Thyroid gland (tissue), 4 donors: ENCODE measurements at places on chromosomes 2 and 18.

GRCh38 chr18:21300908-21301200 is 58.8 kb downstream of the GREB1L start:
- DNase-seq: no peak

- DNase-seq: no peak
Observed at GRCh38 chr2:215899141-215900074, 113.9 kb downstream of the MREG start.

DNA sequence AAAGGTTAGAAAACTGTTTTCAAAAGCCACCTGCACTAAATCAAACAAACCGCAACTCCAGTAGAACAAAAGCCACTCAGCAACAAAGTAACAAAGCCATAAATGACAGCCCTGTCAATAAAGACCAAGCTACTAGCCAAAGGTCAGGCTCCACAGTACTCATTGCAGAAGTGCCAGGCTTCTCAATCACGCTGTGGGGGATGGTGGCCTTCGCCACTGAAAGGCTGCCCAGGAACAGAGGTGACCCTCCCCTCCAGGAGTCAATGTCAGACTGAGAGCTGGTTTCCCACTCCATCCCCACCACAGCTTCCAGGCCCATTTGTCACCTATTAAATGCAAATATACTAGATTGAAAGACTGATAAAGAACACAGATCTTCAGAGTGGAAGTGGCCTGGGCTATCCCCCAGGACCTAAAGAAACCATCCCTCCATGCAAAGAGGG is 5.9 kb downstream of the ATP8B1 start:
- DNase-seq: peak; percentile 68

GRCh38 chr2:31810200-31810917 is 200.4 kb downstream of the MEMO1 start:
- DNase-seq: no peak

- DNase-seq: no peak
Observed at GRCh38 chr2:207093234-207093633, 72.5 kb downstream of the KLF7 start.

DNA sequence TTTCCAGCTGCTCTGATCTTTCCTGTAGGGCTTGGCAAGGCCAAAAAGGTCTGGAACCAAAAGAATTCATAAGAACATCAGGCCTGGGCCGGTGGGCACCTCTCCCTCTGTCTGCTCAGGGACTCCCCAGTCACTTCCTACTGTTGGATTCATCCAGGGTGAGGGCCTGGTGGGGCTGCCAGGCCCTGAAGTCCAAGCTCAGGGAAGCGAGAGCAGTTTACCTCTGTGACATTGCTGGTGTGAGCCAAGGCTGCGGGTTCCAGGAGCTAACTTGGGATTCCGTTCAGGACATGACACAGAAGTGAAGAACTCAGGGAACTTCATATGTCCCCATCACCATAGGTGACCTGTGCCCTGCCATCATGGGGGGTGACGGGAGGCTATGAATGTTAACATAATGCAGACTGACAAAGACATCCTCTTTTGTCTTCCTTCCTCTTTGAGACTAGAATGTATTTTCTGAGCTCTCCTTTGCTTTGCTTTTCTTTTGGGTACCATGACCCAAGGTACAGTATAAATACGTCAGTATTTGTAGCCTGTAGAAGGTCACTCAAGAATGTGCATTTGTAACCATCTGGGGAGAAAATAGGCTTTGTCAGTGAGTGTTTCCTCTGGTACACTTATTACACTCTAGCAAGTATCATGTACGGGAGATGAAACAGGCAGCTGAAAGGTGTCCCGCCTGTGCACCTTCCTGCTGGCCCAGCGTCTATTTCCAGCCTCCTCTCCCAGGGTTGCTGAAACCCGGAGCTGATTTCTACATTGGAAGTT is 130.5 kb upstream of the SLC1A4 start:
- DNase-seq: no peak

DNA sequence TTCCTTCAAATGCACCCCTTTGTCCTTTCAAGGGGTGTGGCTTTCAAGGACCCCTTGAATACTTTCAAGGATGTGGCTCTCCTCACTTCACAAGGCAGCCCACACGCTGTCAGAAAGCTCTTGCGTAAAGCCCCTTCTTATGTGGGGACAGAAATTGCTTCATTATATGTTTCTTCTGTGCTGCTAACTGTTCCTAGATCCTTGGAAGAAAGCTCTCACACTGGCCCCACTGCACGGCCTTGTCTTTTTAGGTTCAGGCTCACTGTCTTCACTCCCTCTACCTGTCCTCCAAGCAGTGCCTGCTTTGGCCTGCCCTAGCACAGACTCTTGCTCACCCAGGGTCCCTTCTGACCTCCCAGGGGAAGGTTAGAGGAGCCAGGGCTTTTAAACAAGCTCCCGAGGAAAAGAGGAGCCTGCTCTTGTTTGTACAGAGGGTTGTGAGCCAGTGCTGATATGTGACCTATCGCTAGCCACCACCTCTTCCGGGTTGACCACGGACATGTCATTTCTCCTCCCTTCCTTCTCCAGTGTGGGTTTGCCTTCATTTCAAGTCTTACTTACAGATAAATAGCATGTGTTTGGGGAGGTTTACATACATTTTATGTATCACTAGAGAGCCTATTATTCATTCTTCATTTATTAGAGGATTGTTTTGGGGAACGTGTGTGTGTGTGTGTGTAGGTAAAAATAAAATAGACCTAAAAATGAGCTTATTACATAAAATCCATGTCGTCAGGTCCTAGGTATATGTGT is 94.7 kb downstream of the RTN4 start:
- peak; percentile 39 for DNase-seq

GRCh38 chr2:17184512-17184911 is 333.7 kb downstream of the RAD51AP2 start:
- DNase-seq: no peak

DNA sequence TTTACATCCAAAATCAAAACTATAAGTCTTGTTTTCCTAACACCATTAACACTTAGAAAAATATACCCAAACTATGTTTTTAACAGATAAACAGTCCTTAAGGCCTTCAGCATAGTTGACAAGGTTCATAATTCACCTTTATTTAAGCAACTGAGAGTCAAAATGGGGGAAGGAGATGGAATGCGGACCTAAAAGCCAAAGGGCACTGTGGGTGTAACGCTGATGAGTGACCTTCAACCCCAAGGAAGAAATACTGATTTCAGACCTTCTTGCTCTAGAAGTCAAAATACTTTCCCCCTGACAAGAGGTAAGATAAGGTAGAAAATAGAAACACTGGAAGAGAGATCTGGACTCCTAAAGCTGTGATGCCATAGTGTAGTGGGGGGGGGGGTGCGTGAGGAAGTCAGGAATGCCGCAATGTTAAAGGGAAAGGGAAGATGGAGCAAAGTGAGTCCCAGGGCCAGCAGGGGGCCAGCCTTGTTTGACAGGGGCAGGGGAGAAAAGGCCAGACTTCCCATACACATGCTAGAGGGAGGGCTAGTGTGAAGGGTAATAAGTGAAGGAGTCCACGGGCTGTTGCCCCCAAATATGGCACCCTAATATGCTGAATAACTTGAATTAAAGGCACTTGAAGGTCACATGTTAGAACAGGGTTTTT is 31.4 kb downstream of the CCDC93 start:
- no peak for DNase-seq

DNA sequence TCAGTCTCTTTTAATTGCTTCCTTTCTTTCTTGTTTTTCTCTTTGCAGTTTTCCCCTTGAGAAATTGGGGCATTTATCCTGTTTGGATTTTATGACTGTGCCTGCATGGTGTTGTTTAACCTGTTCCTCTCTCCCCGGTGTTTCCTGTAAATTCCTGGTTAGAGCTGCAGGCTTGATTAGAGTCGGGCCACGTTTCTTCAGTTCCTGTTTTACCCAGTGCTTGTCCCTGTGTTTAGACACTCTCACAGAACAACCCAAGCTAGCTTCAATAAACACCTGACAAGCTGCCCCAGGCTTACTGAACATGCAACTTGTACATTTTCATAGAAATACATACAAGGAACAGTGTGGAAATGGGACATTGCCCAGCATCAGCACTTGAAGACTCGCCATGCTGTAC is 53.9 kb downstream of the NGEF start:
- no peak for DNase-seq

DNA sequence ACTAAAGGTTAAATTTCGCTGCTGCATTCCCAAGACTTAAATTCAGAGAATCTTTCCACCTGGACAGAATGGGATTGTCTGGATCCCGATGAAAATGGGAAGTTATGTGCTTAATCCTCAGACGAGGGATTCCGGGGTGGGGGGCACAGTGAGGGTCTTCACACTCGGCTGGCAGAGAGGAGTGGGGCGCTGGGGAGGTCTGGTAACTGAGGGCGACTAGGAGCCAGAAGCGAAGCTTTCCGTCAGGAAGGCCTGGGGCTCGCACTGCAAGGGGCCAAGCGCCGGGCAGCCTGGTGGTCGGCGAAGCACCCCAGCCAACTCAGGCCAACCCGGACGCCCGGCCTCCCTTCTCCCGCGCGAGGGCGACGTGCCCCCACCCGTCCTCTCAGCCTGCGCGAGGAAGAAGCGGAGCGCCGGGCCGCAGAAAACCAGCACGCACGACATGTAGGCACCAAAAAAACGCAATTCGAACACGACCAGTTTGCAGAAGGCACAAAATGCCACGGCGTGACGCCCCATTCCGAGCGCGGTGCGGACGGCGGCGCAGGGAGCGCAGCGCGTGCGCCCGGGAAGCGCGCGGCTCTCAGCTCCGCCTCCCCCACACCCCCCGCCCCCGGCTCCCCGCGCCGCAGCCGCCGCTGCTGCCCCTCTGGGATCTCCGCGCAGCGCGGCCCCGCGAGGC is 188.1 kb downstream of the ZEB2 start:
- peak; percentile 70 for DNase-seq

DNA sequence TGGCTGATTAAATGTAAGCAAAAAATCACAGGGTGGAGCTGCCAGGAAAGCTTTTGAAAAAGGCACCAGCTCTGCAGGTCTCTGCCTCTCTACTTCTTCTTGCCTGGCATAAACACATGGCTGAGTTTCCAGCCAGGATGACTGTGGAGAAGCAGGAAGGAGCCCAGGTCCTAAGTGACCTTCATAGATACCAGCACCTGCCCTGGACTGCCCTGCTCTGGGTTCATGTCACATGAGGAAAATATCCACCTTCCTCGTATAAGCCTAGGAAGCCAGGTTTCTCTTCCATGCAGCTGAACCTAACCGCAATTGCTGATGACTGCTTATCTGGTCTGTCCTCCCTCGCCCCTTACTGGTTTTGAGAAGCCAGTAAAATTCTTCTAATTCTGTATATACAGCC is 47.8 kb upstream of the CREB1 start:
- peak; percentile 65 for DNase-seq

DNA sequence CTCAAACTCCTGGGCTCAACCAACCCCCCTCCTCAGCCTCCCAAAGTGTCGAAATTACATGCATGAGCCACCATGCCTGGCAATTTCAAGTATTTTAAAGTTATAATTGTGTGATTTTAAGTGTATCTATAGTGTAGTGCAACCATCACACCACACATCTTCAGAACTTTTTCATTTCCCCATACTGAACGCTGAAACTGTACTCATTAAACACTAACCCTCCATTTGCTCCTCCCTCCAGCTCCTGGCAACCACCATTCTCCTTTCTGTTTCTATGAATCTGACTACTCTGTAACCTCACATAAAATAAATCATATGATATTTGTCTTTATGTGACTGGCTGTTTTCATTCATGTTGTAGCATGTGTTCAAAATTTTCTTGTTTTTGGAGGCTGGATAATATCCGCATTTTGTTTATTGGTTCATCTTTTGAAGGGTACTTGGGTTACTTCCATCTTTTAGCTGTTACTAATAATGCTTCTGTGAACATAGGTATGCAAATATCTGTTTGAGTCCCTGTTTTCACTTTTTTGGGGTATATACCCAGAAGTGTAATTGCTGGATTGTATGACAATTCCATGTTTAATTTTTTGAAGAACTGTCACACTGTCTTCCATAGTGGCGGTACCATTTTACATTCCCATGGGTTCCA is 188.2 kb downstream of the PLCL1 start:
- no peak for DNase-seq

GRCh38 chr2:2950403-2950952 is 427.1 kb downstream of the EIPR1 start:
- DNase-seq: no peak

DNA sequence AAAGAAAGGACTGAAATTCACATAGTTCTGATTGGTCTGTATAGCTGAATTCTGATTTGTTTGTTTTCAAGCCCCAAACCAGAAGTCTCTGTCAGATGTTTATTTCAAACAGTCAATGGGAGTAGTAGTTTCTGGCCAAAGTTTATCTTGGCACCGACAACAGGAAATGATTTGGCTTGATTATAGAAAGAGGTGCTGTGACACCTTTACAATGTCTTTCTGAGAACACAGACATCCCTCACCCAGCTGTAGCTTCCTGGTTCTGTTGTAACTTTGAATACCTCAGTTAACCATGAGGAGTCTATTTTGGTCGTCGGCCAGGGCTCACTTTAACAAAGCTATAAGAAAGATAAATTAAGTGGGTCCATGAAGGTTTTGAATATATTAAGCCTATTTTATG is 545.0 kb upstream of the ZNF804A start:
- DNase-seq: no peak

DNA sequence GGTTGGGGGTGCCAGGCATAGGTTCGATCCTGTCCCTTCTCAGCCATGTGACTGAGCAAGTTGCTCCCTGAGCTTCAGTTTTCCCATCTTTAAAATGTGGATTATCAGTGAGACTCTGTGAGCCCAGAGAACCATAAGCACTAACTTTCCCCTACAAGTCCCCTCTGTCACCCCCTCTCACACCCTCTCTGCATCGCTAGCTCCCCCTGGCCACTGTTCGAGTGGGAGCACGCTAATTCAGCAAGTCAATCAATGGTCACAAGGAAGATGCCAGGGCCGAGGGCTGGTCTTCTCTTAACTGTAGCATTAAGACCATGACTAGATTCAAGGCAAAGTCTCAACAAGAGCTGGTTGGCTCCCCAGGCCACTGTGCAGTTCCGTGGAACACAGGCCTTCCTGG is 66.2 kb downstream of the BCL2L11 start:
- no peak for DNase-seq

DNA sequence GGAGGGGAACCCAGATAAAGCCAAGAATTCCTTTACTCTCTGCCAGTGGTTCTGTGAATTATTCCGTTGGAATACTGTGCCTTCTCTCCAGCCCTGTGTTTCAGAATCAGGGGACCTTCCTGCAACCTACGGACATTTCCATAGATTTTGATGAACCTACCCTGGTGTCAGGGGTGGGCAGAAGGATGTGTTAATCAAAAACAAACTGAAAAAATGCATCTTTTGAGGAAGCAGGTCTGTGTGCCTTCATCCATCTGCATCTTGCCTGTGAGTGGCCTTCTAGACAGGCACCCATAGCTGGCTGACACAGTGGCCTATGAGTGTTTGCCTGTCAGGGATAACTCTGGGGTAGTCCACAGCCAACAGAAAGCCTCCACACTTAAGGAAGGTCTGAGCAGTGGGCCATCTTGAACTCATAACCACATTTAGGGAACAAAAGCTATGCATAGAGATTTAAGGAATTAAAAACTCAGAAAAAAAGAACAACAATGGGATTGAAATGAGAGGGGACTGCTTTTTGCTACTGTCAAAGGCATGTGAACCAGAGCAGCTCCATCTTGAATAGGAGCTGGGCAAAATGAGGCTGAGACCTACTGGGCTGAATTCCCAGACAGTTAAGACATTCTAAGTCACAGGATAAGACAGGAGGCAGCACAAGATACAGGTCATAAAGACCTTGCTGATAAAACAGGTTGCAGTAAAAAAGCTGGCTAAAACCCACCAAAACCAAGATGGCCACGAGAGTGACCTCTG is 45.9 kb upstream of the ITGA6 start:
- DNase-seq: no peak
